ENCODE measurements at places on chromosomes 5 and 9.

DNA sequence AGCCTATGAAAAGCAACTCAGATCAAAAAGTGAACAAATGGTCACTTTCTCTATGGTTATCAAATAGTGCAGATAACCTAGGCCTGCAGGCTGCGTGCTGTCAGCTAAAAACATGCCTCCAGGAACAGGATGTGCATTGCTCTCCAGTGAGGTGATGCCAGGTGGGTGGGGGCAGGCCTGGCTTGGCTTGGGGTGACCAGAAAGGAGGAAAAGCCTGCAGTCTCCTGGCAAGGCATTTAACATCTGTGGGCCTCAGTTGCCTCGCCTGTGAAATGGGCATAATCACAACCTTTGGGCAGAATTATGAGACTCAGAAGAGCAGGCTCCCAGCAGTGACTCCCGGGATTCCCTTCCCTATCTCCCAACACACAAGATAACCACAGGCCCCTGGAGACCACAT, 135.9 kb downstream of the COL23A1 start:
- DNase-seq: no peak

GRCh38 chr9:5043381-5043780, 58.3 kb downstream of the JAK2 start:
- no peak for DNase-seq

DNA sequence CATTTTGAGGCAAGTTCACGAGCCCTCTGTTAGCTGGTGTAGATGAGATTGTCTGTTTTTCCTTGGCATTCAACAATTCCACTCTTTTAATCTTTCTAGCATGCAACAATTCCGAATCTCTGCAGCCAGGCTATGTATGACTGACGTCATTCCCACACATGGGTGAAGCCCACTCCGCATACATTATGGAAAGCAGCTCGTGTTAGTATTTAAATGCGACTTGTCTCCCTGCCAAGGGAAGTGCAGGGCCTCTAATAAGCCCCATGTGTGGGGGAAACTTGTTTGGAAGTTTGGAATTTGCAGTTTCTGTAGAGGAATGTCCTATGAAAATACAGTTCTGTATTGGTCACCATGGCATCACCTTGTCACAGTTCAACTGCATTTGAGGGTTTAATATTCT, 146.0 kb upstream of the FBXL7 start:
- DNase-seq: no peak

DNA sequence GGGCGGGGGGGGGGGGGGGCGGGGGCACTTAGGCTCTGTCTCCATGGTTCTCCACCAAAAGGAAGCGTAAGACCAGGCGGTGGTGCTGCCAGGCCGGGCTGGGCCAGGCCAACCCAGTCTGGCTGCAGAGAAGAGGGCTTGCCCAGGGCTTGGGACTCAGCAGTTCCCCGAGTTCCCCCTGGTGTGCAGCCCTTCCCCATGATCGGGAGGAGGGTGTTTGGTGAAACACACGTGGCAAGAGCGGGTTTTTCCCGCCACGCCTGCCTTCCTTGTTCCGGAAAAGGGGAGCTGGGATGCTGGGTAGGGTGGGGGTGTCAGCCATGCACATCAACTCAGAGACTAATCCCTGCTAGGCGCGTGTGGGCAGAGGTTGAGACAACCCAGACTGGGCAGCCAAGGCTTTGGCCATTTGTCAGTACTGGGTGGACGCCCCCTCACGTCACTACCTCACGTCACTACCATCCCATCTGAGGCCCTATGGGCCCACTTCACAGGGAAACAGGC, 32.9 kb downstream of the PRRX2 start:
- DNase-seq: no peak

DNA sequence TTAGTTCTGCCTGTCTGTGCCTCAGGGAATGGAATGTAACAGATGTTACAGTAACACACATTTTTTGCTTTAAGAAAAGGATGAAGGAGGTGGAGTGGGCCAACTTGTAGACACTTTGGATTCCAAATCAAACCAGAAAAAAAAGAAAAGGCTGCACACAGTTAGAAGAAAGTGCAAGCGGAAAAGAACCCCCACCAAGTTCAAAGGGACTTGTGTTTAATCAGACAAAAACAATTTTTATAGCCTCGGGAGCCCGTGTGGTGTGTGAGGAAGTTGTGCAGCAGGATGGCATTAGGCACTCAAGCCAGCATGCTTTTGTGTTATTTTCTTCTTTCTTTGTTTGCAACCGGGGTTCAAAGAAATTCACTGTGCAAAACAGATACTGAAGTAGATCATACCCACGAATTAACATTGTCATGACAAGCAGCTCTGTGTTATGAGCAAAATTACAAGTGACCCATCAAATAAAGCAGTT, 189.5 kb downstream of the SEMA5A start:
- DNase-seq: no peak

DNA sequence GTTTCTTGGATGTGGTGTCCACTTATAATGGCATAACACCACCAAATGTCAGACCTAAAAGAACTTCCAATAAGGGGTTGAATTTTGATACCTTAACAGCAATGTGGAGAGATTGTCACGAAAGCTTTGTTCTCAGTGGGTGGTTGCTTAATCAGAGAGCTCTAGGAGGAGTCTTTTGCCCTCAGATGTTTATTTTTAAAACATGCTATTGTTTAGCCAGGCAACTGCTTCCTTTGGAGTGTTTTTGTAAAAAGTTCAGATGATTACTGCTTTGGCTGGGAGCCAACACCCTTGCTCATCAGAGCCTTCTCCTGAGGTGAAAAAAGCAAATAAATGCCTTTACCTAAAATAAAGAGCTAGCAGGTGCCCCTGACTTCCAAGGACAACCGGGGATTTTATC, 65.0 kb downstream of the SLC1A1 start:
- no peak for DNase-seq

GRCh38 chr5:31048282-31049270, 144.9 kb upstream of the CDH6 start:
- no peak for DNase-seq

GRCh38 chr9:116653348-116654058, 33.6 kb upstream of the TRIM32 start:
- no peak for DNase-seq

DNA sequence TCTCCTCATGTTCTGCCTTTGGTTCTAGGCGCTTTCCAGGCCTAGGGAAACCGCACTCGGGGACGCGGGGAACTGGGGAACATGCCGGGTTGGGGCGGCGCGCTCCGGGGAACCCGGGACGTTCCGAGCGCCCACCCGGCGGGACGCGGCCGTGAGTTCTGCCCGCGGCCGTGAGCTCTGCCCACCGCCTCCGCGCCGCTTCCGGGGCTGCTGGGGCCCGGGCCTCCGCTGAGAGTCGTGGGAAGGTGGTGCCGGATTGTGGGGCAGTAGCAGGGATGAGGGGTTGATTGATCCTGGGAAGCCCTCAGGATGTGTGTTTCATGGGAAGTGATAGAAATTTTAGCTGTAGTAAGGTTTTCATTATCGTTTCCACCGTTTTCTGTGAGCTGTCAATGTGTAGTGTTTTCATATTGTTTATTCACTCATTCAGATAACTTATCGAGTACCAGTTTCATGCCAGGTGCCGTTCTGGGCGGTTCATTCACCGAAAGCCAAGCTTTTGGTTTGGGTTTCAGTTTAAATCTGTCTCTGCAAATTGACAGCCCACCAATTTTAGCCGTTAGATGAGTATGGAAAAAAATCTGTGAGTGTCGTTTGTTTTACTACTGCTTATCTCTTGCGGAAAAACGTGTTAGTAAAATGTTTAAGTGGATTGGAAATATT, 657 bp downstream of the MTRR start:
- DNase-seq: peak; percentile 34

DNA sequence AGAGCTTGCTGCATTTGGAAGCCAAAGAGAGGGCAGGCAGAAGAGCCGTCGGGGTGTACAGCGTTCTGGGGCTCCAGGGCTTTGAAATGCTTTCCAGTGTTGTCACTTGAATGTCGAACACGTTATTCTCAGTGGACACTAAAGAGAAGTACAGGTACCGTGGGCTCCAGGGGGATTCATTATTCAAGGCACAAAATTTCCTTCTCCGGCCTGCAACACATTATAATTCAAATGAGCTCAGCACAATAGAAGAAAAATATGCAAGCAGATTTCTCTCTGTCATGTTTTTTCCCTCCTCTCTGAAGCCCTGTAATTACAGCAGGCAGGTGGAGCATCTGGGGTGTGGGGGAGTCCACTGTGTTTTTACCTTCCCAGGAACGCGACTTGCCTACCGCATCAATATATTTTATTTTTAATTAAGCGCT, 293.1 kb downstream of the ZSWIM6 start:
- no peak for DNase-seq

DNA sequence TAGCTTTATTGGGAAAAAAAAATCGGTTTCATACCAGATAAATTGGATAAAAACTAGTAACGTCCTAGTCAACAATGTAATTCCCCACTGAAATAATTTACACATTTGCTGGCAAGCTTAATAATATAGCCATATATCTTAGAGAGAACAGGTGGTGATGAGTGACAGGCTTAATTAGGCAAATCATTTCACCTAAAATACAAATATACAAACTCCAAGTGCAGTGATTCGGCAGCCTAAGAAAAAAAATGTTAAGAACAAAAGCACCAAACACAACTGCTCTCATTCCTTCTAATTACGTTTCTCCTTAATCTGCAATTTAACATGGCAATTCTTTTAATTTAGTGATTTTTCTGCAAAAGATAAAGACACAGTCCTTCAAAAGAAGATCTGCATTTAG, 56.0 kb upstream of the SLC25A51 start:
- no peak for DNase-seq

Data from GM20000 (cell line).